Cardiac fibroblast (primary cell): ENCODE measurements at places on chromosomes 1 and 21.

- peak; percentile 38 for DNase-seq
Measured at GRCh38 chr1:98119796-98120195, 199.0 kb upstream of the DPYD start.

GRCh38 chr1:175218786-175219434, 26.3 kb upstream of the KIAA0040 start:
- no peak for DNase-seq

DNA sequence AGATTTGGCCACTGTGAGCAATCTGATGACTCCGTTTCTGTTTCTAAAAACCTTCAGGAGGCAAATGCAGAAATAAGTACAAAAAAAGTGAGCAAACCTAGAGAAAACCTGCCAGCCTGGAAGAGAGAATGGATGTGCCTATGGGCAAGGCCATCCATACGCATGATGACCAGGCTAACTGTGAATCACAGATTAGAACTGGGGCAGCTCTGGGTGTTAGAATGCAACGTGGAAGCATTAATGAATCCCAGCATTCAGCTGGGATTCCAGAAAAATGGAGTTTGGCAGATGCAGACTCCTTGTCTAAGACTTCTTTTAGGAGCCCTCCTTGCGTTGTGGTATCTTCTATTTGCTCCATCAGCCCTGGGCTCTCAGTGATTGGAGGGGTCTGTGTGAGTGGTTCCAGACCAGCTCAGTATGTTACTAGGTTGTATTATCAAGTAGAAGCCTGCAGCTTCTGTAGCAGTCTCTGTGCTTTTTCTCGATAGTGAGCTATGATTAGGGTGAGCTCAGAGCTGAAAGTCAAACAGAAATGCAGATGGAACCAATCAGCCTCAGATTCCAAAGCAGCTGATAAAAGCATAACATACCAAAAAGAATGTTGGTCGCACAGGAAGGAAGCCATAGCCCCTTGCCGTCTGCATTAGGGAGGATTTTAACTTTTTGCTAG, 154.0 kb downstream of the PSMG1 start:
- DNase-seq: peak; percentile 82

DNA sequence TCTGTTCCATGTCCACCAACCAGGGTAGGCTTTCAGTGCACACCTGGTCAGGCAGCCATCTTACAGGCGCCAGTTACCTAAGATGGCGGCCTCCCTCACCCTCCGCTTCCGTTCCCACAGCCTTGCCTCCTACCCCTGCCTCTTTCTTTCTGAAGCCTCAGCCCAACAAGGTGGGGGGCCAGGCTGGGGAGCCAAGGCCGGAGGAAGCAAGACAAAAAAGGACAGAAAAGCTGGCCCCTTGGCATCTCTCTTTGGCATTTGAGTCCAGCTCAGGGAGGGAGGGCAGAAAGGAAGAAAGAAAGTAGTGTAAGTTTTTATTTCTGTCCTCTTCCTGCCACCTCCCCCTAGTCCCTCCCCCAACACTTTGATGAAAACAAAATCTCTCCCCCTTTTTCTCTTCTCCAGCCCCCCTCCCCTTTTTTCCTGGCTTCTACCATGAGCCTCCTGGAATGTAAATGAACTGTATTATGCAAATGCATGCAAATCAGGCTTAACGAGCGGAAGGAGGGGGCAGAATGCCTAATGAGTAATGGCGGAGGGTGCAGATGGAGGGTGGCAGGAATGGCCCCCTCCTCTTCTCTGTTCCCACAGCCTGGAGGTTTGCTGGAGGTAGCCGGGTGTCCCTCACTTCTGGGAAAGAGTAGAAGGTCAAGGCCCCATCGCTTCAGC, 43.8 kb downstream of the RHBG start:
- no peak for DNase-seq

- no peak for DNase-seq
Measured at GRCh38 chr1:152108882-152109222, 6.4 kb downstream of the TCHH start.

DNA sequence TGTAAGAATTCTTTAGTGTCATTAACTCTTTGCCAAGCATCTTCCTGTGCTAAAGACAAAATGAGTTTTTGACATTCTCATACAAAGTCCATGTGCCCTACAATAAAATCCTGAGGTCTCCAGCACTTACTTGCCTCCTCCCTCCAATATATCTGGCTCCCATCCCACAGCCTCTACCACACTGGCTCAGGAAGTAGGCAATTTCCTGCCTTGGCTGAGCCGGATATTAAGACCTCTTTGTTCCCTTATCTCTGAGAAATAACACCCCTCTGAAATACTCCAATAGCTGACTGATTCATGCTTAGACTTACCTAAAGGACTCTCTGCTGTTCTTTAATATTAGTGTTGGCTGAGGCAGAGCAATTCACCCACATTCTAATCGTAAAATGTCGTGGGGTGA, 37.6 kb upstream of the GORAB start:
- DNase-seq: peak; percentile 63
